ENCODE measurements at places on chromosomes 13 and 19.

DNA sequence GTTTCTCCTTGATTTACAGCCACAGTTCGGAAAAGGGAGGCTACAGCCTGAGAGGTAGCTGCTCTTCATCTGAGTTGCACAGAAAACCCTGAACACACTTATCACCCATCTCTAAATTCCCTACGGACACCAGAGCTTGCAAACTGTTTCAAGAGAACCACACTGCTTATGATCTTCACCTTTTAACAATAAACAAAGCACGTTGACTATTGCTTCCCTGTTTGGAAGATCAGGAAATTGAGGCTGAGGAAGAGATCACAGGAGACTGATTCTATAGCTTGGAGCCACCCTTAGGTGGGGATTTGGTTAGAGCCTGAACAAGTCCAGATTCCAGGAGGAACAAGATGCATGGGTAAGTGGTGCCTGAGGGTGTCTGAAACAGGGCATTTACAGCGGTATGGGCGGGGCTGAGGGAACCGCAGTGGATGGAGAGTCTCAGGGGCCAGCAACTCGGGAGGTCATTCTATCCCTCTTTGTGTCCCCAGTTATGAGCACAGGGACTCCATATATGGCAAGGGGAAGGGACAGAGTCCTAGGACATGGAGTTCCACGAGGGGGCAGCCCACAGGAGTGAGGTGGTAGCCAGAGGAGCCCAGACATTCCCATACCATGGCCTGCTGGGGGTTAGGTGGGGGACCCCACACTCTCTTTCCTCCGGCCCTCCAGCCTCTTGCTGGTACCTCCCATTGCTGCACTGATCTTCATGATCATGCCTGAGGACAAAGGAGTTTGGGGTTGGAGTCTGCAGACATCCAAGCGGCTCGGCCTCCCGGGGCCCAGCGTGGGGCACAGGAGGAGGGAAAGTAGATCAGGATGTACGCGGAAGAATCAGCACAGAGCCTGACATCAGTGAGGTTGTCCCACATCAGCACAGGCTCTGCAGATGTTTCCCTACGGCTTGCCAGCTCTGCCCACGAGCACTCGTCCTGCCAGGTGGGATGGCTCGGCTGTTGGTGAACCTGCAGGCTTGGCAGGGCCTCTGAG lies 162.3 kb upstream of the ZNF536 start:
- DNase-seq, result no peak

- no peak for DNase-seq
Measured at GRCh38 chr13:69793783-69794453, 313.7 kb upstream of the ATXN8OS start.

GRCh38 chr13:111342721-111343120 lies 22.3 kb downstream of the TEX29 start:
- no peak for DNase-seq

DNA sequence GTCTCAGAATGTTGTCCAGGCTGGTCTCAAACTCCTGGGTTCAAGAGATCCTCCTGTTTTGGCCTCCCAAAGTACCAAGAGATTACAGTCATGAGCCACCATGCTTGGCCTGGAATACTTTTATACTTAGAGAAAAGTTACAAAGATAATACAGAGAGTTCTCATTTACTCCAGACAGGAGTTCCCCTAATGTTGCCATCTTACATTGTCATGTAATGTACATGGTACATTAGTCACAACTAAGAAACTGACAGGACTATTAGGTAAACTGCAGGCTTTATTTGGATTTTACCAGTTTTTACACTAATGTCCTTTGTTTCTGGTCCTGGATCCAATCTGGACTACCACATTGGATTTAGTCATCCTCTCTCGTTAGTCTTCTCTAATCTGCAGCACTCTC lies 2.3 kb upstream of the C19orf84 start:
- DNase-seq, result no peak

DNA sequence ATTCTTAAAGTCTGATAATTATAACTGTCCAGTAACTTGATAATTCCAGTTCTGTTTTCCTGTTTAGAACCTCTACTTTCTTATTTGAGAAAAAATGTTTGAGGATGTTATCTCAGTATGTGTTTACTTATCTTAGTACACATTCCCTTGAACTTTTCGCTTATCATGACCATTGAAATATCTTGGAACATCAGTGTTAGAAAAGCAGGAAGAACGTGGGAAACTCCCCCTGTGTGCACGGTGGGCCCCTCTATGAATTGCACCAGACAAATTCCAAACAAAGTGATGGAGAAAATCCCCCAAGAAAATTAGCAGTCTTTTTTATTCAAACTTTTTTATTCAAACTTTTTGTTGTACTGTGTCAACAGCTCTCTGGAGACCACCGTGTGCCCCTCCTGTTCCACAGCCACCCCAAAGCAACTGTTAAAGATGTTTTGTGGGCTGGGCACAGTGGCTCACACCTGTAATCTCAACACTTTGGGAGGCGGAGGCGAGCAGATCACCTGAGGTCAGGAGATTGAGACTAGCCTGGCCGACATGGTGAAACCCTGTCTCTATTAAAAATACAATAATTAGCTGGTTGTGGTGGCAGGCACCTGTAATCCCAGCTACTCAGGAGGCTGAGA lies 78.3 kb upstream of the PEG3 start:
- no peak for DNase-seq

DNA sequence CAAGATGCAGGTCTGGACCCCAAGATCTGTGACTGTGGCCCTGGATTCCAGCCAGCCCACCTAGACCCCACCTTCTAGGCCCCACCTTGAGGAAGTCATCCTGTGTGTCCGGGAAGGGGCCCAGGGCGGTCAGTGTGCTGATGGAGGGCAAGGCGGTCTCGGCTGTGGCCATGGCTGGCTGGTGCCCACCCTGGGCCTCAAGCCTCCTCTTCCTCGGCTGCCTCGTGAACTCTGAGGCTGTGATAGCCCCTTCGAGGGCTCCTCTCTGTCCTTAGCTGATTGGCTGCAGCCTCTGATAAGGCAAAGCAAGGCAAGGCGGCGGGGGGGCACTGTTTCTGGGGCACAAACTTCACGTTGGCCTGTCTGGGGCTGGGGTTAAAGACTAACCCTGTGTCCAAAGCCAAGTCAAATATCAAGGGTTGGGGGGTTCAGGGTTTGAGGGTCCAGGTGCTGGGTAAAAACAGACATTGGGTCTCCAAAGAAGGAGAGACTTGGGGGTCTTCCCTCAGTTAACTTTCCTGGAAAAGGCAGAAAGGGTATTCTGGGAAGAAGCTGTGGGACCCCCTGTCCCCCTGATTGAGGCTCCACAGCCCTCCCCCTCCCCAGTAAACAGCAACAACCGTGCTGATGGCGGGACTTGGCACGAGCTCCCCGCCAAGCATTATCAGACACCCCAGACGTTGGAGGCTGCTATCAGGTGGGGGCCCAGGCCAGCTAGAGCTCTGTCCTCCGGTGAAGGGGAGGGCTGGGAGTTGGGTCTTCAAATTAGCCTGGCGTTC lies at the start of gene KLF1:
Gene KLF1 (minus strand): TSS at position 233 of the 779 bp plus-strand sequence. CDS start 61 bp downstream, at position 172.
- DNase-seq, result no peak
